ENCODE measurements at places on chromosomes 7 and 10.

DNA sequence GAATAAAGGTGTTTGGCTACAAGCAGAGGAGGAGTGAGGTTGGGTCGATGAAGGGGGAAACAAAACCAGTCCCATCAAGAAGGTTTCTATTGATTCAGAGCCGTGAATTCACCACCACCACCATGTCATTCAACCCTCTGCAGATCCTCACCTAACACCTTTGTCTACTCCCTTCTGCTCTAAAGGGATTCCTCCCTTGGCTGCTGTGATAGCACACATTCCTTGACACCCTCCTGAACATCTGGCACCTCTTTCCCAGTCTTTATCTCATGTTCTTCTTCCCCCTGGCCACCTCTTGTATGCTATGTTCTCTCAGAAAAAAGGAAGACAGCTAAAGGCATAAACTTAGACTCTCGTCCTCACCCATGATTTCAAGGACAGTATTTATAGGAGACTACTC, 318.0 kb downstream of the GPAM start:
- DNase-seq, result no peak

DNA sequence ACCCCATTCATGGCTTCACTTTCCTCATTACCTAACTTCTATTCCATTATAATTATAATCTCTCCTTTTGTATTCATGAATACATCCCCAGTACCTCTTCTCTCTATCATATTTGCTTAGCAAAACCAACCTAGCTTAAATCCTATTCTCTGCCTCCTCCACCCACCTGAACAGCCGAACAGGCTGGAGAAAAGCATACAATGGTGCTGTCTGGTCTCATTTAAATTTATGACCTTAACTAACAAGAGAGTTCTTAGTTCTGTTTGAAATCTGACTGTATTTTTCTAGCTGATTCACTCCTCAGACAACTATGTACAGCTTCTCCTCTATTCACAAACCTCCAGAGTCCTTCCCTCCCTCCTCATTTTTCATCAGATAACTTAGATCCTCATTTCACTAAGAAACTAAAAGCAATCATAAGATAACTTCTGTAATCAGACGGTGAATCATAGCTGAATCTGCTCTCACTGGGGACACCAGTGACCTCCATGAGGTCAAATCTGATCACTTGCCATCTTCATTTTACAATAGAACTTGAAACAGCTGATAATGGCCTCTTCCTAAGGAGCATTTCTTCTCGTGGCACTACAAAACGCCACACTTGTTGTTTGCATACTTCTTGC, 233.9 kb upstream of the AOAH start:
- DNase-seq, result no peak

GRCh38 chr10:113646336-113647201, 17.3 kb downstream of the NRAP start:
- DNase-seq, result no peak

- no peak for DNase-seq
Observed at GRCh38 chr10:43965033-43965917, 316.6 kb upstream of the ZNF32 start.

DNA sequence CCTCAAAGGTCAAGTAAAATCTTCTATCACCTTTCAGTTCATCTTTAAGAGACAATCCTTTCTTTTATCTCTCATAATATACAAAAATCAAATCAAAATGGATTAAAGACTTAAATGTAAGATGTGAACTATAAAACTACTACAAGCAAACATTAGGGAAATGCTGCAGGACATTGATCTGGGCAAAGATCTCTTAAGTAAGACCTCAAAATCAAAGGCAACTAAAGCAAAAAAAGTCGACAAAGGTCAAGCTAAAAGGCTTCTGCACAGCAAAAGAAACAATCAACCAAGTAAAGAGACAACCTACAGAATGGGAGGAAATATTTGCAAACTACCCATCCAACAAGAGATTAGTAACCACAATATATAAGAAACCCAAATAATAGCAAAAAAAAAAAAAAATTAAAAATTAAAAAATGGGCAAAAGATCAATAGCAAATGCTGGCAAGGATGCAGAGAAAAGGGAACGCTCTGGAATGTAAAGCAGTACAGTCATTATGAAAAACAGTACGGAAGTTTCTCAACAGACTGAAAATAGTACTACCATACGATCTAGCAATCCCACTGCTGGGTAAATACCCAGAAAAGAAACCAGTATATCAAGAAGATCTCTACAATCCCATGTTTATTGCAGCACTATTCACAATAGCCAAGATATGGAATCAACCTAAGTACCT, 41.7 kb downstream of the TNPO3 start:
- DNase-seq, result no peak

GRCh38 chr7:143042159-143042789, 9.9 kb upstream of the OR6V1 start:
- DNase-seq, result no peak

- DNase-seq, result no peak
Observed at GRCh38 chr7:46385662-46386309, 464.7 kb upstream of the IGFBP3 start.

- DNase-seq, result peak; percentile 48
Observed at GRCh38 chr7:148587076-148587475, 3.5 kb upstream of the C7orf33 start.

GRCh38 chr10:4384245-4384644, 441.8 kb upstream of the AKR1E2 start:
- no peak for DNase-seq

GRCh38 chr10:107548301-107548700, 383.8 kb upstream of the SORCS1 start:
- DNase-seq, result no peak

DNA sequence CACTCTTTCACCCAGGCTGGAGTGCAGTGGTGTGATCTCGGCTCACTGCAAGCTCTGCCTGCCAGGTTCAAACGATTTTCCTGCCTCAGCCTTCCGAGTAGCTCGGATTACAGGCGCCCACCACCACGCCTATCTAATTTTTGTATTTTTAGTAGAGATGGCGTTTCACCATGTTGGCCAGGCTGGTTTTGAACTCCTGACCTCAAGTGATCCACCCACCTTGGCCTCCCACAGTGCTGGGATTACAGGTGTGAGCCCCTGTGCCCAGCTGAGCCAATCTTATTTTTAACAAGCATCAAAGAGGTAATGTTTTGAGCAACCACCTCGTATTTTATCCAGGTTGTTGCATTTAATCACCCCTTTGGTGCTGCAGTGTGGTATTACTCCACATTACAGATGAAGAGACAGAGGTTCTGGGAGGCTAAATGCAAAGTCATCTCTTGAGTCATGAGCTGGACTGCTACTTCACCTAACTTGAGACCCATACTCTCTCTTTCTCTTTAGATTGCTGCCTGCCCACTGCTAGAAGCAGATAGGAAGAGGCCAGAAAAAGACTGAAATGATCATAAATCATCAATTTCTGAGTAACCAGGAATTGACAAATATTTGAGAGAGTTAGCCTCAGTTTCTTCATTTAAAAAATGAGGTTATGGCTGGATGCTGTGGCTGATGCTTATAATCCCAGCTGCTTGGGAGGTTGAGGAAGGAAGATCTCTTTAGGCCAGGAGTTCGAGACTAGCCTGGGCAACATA, 116.2 kb downstream of the CAMK1D start:
- no peak for DNase-seq

GRCh38 chr10:43407148-43407575, 1.8 kb downstream of the HNRNPF start:
- DNase-seq, result peak; percentile 79

DNA sequence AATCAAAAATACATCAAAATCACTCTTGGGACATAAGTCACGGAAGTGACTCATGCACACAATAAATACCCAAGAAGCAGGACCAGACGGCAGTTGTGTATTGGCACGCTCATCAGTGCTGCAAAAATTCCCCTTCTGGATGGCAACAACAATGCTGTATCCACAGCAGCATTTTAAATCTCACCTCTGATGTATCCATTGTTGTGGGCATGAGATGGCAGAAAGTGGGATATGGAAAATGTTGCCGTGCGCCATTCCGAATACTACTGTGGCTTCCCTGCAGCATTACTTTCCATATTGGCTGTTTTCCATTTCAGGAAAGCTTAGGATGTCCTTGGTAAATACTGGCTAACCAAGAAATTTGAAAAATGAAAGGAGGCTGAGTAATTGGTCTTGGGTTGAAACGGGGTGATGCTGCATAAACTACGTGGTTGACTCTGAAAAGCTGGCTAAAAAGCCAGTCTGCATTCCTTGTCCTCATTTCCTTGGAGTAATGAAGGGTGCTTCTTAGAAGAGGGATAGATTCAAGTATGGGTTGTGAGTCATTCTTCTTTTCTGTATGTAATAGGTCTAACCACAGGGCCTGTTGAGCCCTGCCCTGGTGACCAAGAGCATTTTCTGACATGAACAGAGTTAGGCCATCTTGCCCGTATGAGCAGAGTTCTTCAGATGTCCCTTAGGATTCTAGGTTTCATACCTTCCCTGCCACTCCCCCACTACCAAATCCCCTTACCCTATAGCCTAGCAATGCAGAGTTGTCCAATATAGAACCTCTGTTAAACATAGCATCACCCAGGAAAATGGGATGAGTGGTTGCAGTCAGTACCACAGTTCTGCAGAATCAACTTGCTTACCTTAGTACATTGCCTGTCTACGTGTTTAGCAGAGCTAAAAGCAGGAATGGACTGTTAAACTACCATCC, 36.3 kb upstream of the TOMM7 start:
- DNase-seq, result no peak

GRCh38 chr7:115582956-115583355, 447.6 kb downstream of the TFEC start:
- DNase-seq, result no peak

DNA sequence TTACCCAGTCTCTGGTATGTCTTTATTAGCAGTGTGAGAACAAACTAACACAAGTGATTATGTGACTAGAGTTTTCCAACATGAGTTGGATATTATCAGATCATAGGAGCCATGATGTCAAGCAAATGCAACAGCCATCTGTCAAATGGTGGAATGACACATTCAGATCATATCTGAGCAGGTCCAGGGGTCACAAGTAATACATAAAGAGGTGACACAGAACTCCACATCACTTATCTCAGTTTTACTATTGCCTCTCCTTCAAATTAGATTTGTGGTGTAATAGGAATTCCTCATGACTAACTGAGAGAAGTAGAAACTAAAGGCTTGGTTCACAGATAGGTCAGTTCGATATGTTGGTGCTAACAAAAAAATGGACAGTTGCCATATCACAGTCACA, 12.2 kb upstream of the SAMD9L start:
- DNase-seq, result no peak

- DNase-seq, result no peak
Observed at GRCh38 chr10:104092749-104093148, 7.1 kb upstream of the COL17A1 start.

- DNase-seq, result no peak
Observed at GRCh38 chr7:138208142-138208570, 131.9 kb downstream of the AKR1D1 start.

GRCh38 chr10:5964736-5965135, 12.6 kb downstream of the IL15RA start:
- DNase-seq, result no peak

GRCh38 chr7:123972045-123972444, 47.0 kb downstream of the SPAM1 start:
- no peak for DNase-seq
